D341Med (cell line): ENCODE measurements at places on chromosomes 16 and 17.

DNA sequence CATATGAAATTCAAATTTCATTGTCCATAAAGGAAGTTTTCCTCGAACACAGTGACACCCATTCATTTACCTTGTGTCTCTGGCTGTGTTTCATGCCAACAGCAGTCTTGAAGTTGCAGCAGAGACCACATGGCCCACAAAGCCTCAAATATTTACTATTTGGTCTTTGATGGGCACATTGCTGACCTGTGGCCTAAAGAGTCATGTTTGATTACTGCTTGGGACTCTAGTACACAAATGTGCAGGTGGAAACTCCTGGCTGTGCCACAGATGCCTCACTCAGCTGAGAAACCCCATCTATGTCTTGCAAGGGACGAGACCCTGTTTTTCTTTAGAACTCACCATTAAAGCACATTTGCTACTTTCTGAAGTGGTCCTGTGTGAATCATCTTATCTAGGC is 76.7 kb downstream of the SLC6A2 start:
- DNase-seq: no peak

DNA sequence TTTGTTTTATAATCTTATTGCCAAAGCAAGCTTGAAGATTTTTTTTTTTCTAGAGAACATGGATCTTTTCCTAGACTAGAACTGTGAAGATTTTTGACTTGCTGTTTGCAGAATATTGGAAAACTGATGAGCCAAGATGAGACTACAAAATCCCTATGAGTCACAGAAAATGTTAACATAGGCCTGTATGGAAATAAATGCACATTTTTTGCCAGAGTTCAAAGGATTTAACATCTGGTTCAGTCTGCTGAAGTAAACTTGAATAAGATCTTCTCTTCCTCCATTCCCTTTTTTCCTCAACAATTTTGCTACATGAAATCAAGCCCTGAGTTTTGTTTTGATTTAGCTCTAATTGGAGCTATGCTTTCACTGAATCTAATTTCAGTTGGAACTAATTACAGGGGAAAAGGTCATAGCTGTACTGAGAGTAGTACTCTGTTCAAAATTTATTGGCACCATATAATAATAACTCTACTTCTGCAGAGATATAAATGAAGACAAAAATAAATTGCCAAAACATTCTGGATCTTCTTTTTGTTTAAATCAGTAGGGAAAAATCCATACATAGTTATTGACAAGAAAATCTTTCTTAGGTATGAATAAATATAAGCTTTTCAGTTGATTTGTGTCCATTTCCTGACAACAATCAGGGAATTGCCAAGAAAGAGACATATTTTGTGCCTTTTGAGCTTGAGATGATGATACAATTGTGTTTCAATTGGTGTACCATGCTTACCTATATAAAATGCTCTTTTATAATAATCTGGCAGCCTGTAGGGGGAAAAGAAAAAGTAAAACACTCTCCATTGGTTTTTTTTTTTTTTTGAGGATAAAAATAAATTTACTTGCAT is 387.5 kb upstream of the GOT2 start:
- DNase-seq: no peak

DNA sequence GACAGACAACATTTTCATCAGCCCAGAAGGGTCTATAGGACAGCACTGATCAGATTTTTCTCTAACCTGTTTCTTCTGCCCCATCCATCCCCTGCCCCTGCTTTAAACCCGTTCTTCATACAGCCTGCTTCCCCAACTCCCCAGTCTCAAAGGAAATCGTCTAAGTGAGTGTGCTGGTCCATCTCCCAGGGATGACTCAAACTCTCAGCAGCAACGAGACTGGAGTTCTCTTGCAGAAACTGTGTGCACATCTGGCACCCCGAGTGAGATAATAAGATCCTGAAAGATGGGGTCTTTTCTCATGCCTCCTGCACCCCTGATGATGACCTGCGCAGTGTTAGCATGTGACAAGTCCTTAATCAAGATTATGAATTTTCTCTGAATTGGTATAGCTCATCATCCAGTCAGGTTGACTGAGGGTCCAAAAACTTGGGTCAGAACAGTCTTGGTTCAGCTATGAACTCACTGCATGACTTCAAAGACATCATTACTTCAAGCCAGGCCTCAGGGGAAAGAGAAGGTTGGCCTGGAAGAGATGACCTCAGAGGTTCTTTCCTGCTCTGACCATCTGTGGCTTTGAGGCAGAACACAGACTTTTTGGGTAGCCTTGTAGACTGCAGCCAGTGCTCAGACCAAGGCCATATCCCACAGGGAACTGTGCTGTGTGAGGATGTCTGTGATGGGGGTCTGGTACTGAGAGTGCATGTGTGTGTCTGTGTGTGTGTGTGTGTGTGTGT is 117.9 kb downstream of the SPACA3 start:
- DNase-seq: no peak

- DNase-seq: no peak
Observed at GRCh38 chr17:80585890-80586845, 41.5 kb downstream of the RPTOR start.

GRCh38 chr17:81529437-81529803 is 1.2 kb downstream of the FSCN2 start:
- no peak for DNase-seq

DNA sequence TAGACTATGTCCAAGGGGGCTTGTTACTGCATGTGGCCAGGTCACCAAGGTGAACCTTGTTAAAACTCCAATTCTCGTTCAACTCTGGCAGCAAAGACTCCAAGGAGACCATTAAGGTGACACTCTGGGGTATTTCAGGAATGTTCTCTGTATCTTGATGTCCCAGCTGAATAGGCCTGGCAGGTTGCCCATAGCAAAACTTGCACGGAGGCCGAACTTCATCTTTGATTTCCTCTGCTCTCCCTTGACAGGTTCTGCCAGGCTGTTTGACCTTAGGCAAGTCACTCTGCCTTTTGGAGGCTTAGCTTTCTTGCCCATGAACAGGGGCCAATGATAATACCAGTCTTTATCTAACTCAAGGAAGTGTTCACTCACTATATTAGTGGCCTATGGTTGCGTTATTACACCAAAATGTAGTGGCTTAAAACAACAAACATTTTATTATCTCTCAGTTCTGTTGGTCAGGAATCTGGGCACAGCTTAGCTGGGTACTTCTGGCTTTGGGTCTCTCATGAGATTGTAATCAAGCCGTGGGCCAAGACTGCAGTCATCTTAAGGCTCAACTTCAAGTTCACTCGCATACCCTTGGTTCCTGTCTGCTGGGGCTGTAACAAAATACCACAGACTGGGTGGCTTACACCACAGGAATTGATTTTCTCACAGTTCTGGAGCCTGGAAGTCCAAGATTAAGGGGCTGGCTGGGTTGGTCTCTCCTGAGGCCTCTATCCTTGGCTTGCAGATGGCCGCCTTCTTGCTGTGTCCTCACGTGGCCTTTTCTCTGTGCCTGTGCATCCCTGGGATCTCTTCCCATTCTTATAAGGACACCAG is 168.5 kb downstream of the UTP18 start:
- no peak for DNase-seq

DNA sequence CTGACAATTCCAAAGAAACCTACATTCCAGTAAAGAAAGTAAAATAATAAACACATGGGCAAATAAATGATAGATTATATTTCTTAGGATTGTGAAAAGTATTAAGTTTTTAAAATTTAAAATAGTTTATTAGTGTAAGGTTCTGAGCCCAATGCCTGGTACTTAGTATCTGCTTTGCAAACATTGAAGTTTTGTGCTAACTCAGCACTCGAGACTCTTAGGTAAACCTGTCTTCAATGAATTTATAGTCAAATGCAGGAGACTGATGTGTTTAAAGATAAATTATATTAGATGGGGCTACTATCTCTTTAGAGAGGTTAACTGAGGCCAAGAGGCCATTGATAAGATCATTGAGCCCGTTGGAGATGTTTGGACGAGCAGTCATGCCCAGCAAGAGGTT is 138.3 kb upstream of the SALL1 start:
- no peak for DNase-seq

GRCh38 chr16:71622088-71622487 is 3.9 kb upstream of the MARVELD3 start:
- no peak for DNase-seq

DNA sequence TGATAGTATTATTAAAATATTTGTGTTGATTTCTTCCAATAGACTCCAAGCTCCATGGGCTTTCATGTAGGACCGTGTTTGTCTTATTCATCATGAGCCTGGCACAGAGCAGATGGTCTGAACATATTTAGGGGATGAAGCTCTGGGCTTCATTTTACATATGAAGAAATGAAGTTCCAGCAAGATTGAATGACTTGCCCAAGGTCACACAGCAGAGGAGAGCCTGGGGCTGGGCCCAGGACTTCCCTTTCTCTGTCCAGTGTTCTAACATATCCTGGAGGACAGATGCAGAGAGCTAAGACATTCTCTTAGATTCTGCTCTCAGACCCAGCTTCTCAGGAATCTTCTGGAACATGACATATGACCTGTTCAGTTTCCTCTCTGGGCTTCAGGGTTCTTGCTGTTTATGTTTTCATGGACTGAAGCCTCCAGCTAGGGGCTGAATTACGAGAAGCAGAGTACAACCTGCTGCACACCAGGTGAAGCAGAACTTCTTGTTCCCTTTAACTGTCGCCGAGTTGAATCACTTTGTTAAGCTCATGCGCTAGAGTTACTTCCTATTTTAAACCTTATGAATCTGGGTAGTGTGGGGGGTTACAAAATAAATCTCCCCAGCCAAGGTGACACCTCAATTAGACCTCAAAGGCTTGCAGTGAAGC is 53.6 kb downstream of the GPRC5B start:
- DNase-seq: no peak

- DNase-seq: no peak
Observed at GRCh38 chr16:67767953-67768352, 38.4 kb downstream of the RANBP10 start.

DNA sequence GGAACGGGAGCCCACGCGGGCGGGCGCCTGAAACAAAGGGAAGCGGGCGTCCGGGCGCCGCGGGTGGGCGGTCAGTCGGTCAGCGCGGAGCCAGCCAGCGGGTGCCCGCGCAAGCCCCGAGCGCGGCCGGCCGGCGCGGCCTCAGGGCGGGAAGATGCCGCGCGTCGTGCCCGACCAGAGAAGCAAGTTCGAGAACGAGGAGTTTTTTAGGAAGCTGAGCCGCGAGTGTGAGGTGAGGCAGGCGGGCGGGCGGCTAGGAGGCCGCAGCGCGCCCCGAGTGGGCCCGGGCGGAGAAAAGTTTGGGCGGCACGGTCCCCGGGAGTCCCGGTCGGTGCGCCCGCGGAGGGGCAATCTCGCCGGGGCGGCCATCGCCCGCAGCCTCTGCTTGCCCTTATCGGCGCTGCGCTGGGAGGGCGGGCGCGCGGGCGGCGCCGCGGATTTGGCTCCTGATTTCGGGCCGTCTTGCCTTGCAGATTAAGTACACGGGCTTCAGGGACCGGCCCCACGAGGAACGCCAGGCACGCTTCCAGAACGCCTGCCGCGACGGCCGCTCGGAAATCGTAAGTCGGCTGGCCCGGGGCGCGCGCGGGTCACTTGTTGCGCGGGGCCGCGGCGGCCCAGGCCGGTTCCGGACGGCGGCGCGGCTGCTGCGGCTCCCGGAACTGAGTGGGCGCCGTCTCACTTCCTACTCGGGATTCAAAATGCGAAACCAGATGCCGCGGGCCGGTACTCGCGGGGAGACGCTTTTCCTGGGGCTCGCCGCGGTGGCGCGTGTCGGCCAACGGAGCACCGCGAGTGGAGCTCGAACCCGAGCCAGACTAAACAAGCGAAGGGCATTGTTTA is 526 bp downstream of the CBFB start:
- peak; percentile 71 for DNase-seq

DNA sequence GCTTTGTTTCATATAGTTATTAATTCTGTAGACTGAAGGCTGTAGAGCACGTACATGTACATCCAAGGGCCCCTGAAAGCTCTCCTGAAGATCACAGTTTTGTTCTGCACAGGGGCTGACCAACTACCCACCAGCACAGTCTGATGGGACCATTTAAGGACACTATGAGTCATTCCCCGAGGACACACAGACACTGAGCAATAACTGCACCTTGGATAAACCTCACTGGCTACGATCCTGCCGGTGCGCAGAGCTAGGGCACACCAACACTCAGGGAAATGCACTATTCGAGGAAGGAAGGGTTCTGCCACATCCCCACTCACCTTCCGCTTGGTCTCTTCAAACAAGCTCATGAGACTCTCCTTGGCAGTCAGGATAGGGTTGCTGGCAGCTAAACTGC is 20.3 kb downstream of the SMG6 start:
- no peak for DNase-seq

- DNase-seq: no peak
Observed at GRCh38 chr17:55870044-55870443, 119.2 kb downstream of the PCTP start.

DNA sequence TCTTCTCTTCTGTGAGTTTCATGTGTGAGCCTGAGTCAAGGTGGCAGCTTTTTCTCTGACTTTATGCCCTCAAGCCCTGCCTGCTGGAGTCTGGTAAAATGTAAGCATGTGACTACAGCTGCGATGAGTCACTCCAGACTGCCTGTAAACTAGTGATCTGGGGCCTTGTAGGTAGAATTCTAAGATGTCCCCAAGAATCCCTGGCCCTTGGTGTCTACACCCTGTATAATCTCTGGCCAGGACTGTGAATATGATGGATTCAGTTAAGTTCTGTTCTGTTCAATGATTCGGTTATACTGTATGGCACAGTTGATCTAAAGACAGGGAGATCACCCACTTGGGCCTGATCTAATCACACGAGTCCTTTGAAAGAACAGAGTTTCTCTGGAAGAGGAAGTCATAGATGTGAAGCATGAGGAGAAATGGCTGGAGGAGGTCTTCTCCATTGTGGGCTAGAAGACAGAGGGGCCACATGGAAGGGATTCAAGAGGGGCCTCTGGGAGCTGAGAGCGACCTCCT is 29.8 kb downstream of the PRSS54 start:
- no peak for DNase-seq

DNA sequence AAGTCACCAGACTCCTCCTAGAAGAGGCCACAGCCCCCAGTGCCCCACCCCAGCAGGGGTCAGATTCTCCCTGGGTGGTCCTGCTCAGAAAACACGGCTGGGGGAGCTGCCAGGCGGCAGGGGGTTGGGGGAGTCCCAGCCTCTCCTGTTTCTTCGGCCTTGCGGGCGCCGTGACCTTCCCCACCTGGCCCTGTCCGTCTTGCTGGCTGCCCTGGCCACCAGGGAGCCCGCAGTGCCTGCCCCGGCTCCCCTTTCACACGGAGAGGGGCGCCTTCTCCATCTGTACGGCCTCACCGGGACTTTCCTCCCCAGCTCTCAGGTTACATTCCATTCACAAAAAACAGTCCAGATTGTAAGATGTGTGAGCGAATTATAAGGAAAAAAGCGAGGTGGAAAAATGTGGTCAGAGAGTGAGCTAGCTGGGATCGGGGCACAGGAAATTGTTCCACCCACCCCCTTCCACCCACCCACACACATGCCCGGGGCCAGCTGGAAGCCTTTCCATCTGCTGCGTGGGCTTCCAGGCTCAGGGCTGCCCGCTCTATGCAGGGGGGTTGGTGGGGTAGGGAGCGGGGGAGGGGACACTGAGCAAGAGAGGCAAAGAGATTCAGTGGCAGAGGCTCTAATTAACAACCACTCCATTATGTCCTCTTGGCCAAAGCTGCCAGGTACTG is 14.6 kb upstream of the CIBAR2 start:
- peak; percentile 57 for DNase-seq

- DNase-seq: no peak
Observed at GRCh38 chr17:37389160-37389559, 13.4 kb downstream of the C17orf78 start.

GRCh38 chr17:72046643-72047612 is 73.9 kb upstream of the SOX9 start:
- no peak for DNase-seq

GRCh38 chr17:9913476-9913875 is 8.4 kb upstream of the RCVRN start:
- DNase-seq: no peak
